Peyer's patch (tissue), 4 donors: ENCODE measurements at places on chromosomes 1 and 21.

DNA sequence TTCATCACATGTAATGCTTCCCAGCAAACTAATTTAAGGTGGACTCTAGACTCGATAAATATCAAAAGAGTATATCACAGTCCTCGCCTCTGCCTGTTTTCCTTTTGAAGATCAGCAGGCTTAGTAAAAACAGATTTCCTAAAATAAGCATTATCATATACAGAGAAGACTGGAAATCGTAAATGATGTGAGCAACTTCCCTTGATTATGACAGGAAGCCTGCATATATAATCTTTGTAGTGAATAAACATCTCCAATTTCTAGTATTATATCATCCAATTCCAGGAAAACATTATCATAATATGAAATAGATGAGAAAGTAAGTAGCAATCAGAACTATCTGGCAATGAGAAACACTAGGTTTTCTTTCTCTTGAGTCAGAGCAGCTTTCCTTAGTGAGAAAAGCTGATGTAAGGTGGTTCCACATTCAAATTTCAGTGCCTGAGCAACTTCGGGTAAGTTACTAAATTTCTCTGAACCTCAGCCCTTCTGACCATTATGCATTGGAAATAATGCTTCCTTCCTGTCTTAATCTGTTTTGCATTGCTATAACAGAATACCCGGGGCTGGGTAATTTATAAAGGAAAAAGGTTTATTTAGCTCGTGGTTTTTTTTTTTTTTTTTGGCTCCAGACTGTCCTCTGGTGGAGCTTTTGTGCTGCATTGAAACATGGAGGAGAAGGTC, 12.6 kb upstream of the POU2F1 start:
- DNase-seq = no peak

- no peak for DNase-seq
These were observed 816 bp downstream of the EDEM3 start for GRCh38 chr1:184753608-184754475.

- DNase-seq = peak; percentile 69
These were observed 11.7 kb upstream of the EPHA2 start for GRCh38 chr1:16167331-16168143.

DNA sequence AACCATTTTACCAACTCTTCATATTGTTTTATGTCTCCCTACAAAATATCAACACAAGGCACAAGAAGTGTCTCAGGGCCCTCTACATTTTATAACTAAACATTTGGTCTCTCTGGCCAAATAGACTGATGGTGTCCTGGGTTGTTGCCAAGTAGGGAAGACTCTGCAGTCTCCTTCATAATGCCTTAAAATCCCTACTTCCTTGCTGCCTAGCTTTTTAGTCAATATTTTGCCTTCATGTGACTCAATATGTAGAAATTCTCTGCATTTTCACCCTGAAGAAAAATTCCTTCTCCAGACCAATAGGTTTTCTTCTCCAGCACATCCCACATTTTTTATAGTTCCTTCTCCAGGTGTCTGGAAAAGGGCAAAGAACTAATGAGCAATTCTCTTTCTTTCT, 72.6 kb upstream of the IPO9 start:
- DNase-seq = no peak

- peak; percentile 77 for DNase-seq
These were observed 36.7 kb upstream of the THEM4 start for GRCh38 chr1:151945725-151946722.

DNA sequence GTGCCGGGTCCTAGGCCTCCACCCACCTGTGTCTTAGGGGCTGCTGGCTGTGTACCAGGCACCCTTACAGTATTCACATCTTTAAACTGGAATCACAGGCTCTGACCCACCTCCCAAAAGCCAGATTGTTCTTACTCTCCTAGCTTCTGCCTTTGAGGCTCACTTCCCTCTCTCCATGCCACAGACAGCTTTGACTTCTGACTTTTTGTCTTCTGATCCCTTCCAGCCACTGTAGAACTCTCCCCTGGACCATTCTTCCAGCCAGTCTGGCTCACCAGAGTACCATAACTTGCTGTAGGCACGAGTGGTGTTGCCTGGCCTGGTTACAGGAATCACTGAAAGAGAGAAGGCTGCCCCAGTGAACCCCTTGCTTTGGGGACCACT, 58.1 kb upstream of the STUM start:
- no peak for DNase-seq

DNA sequence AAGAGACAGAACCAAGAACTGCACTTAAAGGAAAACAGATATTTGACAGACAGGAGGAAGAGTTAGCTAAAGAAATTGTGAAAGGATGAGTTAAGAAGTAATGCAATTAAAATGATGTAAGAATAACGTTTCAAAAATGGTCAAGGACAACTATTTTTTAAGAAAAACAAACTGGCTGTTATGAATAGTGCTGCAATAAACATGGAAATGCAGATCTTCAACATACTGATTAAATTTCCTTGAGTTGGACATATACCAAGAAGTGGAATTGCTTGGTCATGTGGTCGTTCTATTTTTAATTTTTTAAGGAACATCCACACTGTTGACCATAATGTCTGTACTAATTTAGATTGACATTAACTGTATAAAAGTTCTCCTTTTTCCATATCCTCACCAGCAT, 23.1 kb upstream of the PHTF1 start:
- no peak for DNase-seq

- DNase-seq = no peak
These were observed 1681.0 kb downstream of the NCAM2 start for GRCh38 chr21:22679207-22679606.

DNA sequence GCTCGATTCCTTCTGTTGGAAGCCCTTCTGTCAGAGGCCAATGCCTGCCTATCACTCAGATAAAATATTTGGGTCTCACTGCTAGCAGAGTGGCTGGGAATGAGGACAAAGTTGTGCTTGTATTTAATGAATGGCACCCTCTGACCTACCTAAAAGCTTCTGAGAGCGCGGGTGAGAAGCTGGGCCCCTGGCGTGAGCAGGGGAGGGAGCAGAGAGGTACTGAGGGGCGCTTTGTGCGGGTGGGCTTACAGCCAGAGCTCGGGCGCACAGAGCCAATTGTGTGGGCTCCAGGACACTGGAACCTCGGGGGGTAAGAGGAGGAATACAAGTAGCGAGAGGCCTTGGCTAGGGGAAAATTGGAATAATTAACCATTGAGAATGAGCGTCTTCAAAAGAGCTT, 32.3 kb downstream of the PCAT6 start:
- DNase-seq = no peak

- no peak for DNase-seq
These were observed 51.8 kb downstream of the KCNJ15 start for GRCh38 chr21:38308532-38309119.

- DNase-seq = peak; percentile 33
These were observed 55.8 kb downstream of the ELK4 start for GRCh38 chr1:205576011-205576410.

DNA sequence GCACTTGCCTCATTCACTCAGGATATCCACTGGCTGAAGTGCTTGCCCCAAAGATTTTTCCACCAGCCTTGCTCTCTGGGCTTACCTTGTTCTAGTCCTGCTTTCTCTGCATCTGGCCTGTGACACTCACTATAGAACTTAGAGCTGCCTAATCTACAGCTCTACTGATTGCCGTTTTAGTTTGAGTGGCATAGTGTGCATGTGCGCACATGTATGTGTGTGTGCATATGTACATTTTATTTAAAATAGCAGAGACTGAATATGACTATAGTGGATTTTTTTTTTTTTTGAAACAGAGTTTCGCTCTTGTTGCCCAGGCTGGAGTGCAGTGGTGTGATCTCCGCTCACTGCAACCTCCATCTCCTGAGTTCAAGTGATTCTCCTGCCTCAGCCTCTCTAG, 92.0 kb upstream of the CCDC190 start:
- DNase-seq = no peak

DNA sequence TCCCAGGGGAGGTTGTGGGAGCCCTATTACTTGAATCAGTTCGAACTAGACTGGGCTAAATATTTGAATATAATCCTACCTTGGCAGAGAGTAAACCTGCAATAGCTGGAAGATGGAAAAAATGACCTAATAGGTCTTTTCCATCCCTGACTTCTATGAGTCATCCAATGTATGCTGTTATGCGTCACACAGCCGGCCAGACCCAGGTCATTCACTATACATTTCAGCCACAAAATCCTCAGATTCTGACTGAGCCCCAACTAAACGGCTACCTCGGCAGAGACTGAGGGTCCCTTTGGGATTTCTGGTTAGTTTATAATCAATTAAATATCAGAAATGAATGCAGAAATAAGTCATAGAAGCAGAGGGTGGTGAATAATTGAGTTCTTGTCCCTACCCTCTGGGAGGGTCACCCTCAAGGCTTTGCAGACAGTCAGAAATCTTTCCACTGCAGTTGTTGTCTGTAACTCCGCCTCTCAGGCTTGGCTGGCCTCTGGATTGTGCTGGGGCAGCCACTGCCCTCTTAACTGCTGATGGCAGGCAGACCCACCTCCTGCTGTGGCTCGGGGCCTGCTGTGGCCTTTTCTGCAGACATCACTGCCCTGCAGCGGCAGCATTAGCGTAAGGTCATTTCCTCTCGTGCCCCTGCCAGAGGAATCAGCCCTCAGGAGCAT, 240.5 kb downstream of the TGFB2 start:
- no peak for DNase-seq

DNA sequence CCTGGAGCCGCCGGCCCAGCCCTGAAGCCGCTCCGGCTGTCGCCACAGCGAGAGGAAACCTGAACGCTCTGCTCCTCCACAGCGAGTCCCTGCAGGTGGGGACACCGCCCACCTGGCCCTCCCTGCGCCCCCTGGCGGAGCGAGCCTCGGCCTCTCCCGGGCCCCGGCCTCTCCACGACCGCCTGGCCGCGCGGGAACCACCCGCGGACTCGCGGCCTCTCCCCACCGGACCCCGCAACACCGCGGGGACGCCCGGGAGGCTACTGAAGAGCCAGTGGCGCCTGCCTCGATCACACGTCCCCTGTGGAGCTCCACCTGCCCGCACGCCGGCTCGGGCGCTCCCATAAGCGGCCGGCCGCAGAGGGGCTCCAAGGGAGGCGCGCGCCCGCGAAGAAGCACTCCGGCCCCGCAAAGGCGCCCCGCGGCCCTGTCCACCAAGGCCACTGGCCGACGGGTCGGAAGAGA, 109.6 kb downstream of the KCNN3 start:
- DNase-seq = peak; percentile 74

GRCh38 chr1:228935855-228936727, 200.8 kb downstream of the RHOU start:
- DNase-seq = peak; percentile 62

- no peak for DNase-seq
These were observed 51.7 kb downstream of the IL23R start for GRCh38 chr1:67217938-67218337.

GRCh38 chr1:232221802-232222499, 408.0 kb downstream of the SIPA1L2 start:
- DNase-seq = no peak

GRCh38 chr1:164786980-164787833, 228.2 kb downstream of the PBX1 start:
- DNase-seq = peak; percentile 84

DNA sequence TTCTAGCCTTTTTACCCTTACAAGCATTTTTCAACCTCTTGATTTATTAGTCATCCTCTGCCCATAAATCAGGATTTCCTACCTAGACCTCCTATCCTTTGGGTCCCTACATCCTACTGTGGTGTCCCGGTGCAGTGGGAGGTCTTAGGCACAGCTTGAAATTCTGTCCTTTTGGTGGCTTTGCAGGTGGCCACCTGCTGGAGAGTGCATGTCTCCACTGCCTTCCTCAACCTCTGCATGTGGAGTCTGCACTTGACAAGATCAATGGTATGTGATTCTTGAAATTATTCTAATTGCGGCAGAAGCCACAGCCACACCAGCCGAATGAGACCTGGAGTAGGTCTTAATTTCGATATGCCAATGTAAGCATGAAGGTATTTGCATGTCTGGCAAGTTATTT, 11.4 kb upstream of the KCNA3 start:
- DNase-seq = no peak

DNA sequence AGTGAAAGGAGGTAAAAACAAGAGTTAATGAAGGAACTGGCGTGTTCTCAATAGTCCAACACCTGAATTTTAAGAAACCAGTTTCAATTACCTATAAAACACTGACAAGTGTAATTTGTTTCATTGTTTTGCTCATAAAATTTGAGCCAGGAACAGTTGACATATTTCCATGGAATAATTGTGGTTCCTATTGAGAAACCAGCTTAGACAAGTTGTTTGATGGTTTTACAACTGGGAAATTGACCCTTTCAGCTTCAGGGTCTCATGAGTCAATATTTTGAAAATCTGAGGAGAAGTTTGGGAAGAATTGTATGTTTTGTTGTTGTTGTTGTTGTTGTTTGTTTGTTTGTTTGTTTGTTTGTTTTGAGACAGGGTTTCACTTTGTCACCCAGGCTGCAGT, 69.1 kb upstream of the GADD45A start:
- no peak for DNase-seq

DNA sequence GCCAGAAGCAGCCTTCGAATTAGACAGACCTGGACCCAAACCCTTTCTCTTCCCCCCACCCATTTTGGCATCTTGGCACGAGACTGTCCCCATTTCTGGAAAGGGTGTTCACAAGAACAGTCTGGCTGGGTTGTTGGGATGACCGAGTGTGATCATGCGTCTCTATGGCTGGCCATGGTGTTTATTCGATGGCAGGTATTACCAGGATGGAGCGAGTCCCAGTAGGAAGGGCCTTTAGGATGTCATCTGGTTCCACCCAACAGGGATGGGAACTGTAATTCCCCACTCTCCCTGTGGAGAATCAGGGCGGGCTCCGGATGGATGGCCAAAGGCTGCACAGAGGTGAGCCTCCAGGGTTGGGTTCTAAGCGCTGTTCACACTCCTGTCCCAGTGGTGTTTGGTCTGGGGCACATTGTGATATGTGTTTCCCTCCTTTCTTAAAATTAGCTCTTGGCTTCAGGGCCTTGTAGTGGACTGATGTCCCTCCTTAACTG, 33.4 kb upstream of the ATP5PO start:
- DNase-seq = no peak
